ENCODE measurements at places on chromosomes 2 and 18.
A peak's percentile ranks its signal among the peaks of the same experiment; 100 is the strongest.

DNA sequence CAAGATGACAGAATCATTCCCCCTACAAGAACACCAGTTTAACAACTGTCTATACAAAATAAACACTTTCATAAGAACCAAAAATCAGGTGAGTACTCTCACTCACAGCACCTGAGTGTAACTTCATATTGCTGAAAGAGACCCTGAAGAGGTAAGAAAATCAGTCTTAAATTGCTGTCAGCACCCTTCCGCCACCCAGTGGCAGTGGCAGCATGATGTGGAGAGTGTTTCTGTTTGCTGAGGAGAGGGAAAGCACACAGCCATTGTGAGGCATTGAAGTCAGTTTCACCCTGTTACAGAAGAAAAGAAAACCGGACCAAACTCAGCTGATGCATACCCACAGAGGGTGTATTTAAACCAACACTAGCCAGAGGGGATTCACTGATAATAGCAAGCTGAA lies 1240.8 kb upstream of the CRIM1 start:
- peak; percentile 4 for DNase-seq

DNA sequence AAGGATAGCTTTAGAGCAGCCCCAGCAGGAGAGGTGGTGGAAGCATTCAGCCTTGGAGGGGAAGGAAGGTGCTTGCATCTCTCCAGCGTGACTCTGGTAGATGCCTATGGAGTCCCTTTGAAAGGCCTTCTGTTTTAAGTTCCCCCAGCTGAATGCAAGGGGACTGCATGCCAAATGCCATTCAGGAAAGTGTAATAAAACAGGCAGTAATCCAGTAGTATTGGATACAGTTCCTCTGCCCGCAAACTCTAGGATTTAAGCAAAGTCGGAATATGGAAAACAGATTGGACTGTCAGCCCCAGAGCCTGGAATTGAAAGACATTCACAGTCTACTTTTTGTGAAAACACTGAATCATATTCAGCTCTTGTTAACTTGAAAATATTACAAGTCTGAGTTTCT lies 125.2 kb upstream of the GAREM1 start:
- DNase-seq, result no peak

- no peak for DNase-seq
Measured at GRCh38 chr2:97730245-97730644, 16.9 kb downstream of the ZAP70 start.

GRCh38 chr2:41854227-41854626 lies 193.6 kb upstream of the PKDCC start:
- no peak for DNase-seq

- peak; percentile 30 for DNase-seq
Measured at GRCh38 chr2:56680971-56681631, 497.3 kb downstream of the CCDC85A start.

GRCh38 chr2:217054791-217055190 lies 194.9 kb upstream of the TNP1 start:
- no peak for DNase-seq
